B cell (primary cell): ENCODE measurements at places on chromosomes 16 and 17. TPM values are rescaled to one million over a fixed set of nuclear protein-coding genes. Genes with fewer than 3 reads are reported as not detected.

The ATP2A1 gene
- 0.84 and 1.1 TPM in 2 replicates for total RNA-seq

The TMEM231 gene
- total RNA-seq, result 4.7 and 6.0 TPM in 2 replicates

The LGALS9 gene
- 65.9 and 68.1 TPM in 2 replicates for total RNA-seq

DNA sequence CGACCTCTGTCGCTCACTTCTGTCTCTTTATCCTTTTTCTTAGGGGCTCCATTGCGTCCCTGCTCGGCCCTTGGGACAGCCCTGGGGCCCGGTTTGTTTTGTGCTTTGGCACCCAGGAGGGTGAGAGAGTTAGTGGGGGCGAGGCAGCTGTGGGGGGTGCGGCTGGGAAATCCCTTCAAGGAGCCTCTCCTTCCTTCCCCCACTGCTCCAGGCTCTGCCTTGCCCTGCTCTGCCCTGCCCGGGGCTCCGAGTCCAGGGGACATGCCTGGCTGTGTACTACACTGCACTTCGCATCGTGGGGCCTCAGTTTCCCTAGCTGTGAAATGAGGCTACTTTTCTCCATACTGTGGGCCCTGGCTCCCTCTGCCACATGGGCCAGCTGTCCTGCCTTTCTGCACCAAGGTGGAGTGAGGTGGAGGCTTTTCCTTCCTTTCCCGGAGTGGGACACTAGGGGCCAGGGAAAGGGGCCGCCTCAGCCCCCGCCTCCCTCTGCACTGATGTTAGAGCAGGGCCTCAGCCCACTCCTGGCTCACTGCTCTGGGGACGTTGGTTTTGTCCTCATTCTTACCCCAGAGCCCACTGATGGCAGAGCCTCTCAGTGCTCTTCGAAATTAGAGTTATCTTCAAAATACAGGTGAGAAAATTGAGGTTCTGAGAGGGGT lies 980 bp downstream of the LLGL1 start:
- H3K4me3 ChIP-seq, result peak overlapping the region; percentile 70
- no peak for DNase-seq
- no peaks in the 10 kb centered on the region for H3K27me3 ChIP-seq
- H3K36me3 ChIP-seq, result no peaks in the 10 kb centered on the region

DNA sequence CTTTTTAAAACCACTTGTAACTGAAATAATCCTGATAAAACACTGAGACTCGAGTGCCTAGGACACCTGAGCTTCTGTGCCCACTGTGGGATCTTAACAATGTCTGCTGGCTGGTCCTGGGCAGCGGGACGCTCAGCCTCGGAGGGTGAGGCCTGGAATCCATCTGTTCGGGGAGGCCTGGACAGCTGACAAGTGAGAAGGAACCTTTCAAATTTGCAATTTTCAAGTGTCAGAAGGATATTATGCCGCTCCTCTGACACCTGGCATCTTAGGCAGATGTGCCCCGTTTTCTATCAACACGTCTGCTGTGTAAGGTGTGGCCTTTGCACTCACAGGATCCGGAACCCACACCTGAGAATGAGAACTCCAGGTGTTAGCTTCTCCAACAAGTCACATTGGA lies 33.1 kb upstream of the C16orf78 start:
- no peak for DNase-seq
- H3K4me1 ChIP-seq, result no peaks in the 10 kb centered on the region
- no peak overlapping the region for H3K27ac ChIP-seq
- H3K36me3 ChIP-seq, result no peaks in the 10 kb centered on the region
- no peaks in the 10 kb centered on the region for H3K27me3 ChIP-seq

The PRAC2 gene
- not detected in 2 replicates for total RNA-seq

GRCh38 chr16:59913666-59914065 lies 1179.5 kb upstream of the GOT2 start:
- no peak overlapping the region for H3K27ac ChIP-seq
- no peaks in the 10 kb centered on the region for H3K27me3 ChIP-seq
- no peaks in the 10 kb centered on the region for H3K36me3 ChIP-seq
- DNase-seq, result no peak

The OR3A3 gene
- not detected in 2 replicates for total RNA-seq

DNA sequence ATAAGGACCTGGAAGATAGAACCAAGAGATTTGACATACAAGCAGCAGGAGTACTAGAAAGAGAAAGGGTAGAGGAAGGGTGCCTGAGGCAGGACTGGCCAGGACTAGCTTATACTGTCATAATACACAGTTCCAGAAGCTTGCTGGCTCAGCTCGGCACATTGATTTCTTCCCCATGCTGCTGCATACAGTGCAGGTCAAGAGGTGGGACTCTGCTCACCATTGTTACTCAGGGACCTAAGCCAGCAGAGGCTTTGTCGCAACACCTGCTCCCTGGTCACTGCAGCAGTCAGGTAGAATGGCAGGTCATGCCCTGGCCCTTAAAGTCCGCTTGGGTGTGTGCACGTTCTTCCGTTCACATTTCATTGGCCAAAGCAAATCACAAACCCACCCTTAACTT lies 32.8 kb downstream of the LDHD start:
- H3K36me3 ChIP-seq, result no peaks in the 10 kb centered on the region
- no peaks in the 10 kb centered on the region for H3K27me3 ChIP-seq

The CNGB1 gene
- total RNA-seq, result not detected in 2 replicates

The PYY gene
- total RNA-seq, result not detected in 2 replicates

DNA sequence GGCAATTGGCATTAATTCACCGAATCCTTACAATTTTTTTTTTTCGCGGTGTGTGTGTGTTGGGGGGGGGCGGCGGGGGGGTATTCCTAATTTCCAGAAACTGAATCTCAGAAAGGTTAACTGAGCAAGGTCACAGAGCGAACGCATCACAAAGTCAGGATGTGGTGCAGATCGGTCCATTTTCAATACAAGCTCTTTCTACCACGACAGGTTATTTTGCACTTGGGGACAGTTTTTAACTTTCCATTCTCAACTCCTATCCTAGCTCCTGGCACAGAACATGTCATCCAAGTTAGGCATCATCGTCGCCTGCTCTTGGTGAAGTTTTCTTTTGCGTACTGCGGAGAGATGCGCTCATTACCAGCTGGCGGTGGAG lies 15.4 kb upstream of the ERN1 start:
- peaks cover 14% of the 10 kb centered on the region for H3K4me1 ChIP-seq
- H3K4me3 ChIP-seq, result peak overlapping the region; percentile 77
- H3K27ac ChIP-seq, result peak overlapping the region; percentile 86
- peaks cover 3% of the 10 kb centered on the region for H3K36me3 ChIP-seq

The TUBB3 gene
- 0.34 and 0.70 TPM in 2 replicates for total RNA-seq

The WFDC1 gene
- not detected in 2 replicates for total RNA-seq

DNA sequence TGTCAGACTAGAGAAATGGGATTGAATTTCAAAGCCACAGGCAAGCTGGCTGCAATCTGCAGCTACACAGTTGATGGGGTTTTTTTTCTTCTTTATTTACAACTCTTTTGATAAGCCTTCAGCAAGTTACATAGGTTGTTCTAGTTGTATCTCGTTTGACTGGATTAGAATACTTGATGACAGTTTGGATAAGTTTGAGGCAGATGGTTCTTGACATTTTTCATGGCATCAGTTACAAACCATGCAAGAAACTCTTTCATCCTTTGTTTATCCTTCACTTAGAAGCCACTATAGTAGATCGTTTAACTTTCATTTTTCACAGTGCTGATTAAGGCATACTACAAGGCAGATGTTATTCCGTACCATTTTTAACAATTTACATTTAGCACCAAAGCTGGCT lies 238.9 kb downstream of the TOX3 start:
- H3K27ac ChIP-seq, result no peak overlapping the region
- no peak overlapping the region for H3K4me3 ChIP-seq
- H3K36me3 ChIP-seq, result no peaks in the 10 kb centered on the region
- DNase-seq, result no peak

- peaks cover 3% of the 10 kb centered on the region for H3K36me3 ChIP-seq
- H3K4me1 ChIP-seq, result peaks cover 13% of the 10 kb centered on the region
- no peak overlapping the region for H3K27ac ChIP-seq
- H3K27me3 ChIP-seq, result no peaks in the 10 kb centered on the region
- no peak for DNase-seq
Measured at GRCh38 chr17:80730739-80731138, 186.1 kb downstream of the RPTOR start.

The GALR2 gene
- 0.42 TPM in 1 of 2 replicates, not detected in the other for total RNA-seq
